ENCODE measurements at places on chromosomes 3 and 15. TPM values are rescaled to one million over a fixed set of nuclear protein-coding genes. Genes with fewer than 3 reads are reported as not detected.

Gene MASP1
- total RNA-seq: 13.1 TPM

Gene MOBP
- total RNA-seq: not detected

Gene UBXN7
- total RNA-seq: 18.9 TPM

Gene TIMP4
- 0.56 TPM for total RNA-seq

Gene B4GALT4
- 30.3 TPM for total RNA-seq

Gene ST3GAL6
- total RNA-seq: 1.4 TPM

Gene HTR3E
- not detected for total RNA-seq

Gene RPN1
- total RNA-seq: 592 TPM

Gene C3orf49
- total RNA-seq: not detected

Gene PIERCE2
- 0.36 TPM for total RNA-seq

Gene CSPG4
- 12.4 TPM for total RNA-seq

Gene CEP97
- 21.9 TPM for total RNA-seq

Gene NTRK3
- total RNA-seq: under 0.01 TPM

Gene PHLDB2
- 27.2 TPM for total RNA-seq

Gene MUC20
- not detected for total RNA-seq

Gene GLT8D1
- total RNA-seq: 65.3 TPM

Gene CCDC54
- not detected for total RNA-seq

Gene PLA1A
- total RNA-seq: not detected

Gene UBA3
- 64.3 TPM for total RNA-seq

Gene GOLGA6A
- total RNA-seq: not detected

Gene TF
- not detected for total RNA-seq

Gene NKTR
- total RNA-seq: 24.0 TPM

Gene FILIP1L
- total RNA-seq: 19.9 TPM

Gene MRPL3
- total RNA-seq: 206 TPM

Measured in IMR-90 (cell line).